ENCODE measurements at places on chromosomes 7 and 10.

- H3K27ac ChIP-seq: peak overlapping the region; percentile 62
- no peaks in the 10 kb centered on the region for H3K36me3 ChIP-seq
- peaks cover 7% of the 10 kb centered on the region for H3K27me3 ChIP-seq
- peaks cover 18% of the 10 kb centered on the region for H3K4me1 ChIP-seq
These were observed 4.5 kb downstream of the BBIP1 start for GRCh38 chr10:110914431-110914830.

GRCh38 chr7:35820858-35821257 is 20.0 kb downstream of the SEPTIN7 start:
- peaks cover 15% of the 10 kb centered on the region for H3K36me3 ChIP-seq
- no peak overlapping the region for H3K27ac ChIP-seq
- DNase-seq: no peak

- no peak overlapping the region for H3K27ac ChIP-seq
- no peaks in the 10 kb centered on the region for H3K27me3 ChIP-seq
- no peak for DNase-seq
These were observed 245.0 kb upstream of the SORCS1 start for GRCh38 chr10:107409522-107409921.

GRCh38 chr10:80104066-80104926 is 25.8 kb downstream of the TMEM254 start:
- H3K4me3 ChIP-seq: no peak overlapping the region
- no peaks in the 10 kb centered on the region for H3K27me3 ChIP-seq
- DNase-seq: no peak
- peaks cover 17% of the 10 kb centered on the region for H3K36me3 ChIP-seq

- no peaks in the 10 kb centered on the region for H3K4me1 ChIP-seq
- no peak overlapping the region for H3K27ac ChIP-seq
- no peaks in the 10 kb centered on the region for H3K36me3 ChIP-seq
- no peaks in the 10 kb centered on the region for H3K27me3 ChIP-seq
- H3K4me3 ChIP-seq: no peak overlapping the region
These were observed 66.4 kb downstream of the ASAH2B start for GRCh38 chr10:50805981-50806622.

- peaks cover 30% of the 10 kb centered on the region for H3K4me1 ChIP-seq
- H3K27me3 ChIP-seq: peaks cover 10% of the 10 kb centered on the region
- no peak for DNase-seq
- no peaks in the 10 kb centered on the region for H3K36me3 ChIP-seq
These were observed 95.0 kb downstream of the FAM53B start for GRCh38 chr10:124649214-124649613.

GRCh38 chr10:50322077-50322476 is 70.8 kb upstream of the ASAH2 start:
- peaks cover 14% of the 10 kb centered on the region for H3K4me1 ChIP-seq
- no peak overlapping the region for H3K27ac ChIP-seq
- no peak for DNase-seq
- H3K4me3 ChIP-seq: no peak overlapping the region

DNA sequence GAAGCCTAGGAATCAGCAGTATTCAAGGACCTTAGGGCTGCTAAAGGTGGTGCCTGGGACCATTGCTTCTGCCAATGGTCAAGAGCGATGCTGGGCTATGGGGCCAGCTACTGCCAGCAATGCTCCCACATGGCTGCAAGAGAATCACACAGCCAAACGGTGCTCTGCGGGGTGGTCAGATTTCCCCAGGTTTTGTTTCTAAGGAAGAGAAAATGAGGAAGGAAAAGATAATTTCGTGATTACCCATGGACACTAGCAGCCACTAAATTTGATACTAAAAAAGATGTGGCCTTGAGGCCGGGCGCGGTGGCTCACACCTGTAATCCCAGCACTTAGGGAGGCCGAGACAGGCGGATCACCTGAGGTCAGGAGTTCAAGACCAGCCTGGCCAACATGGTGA is 83.0 kb downstream of the LYZL2 start:
- H3K27ac ChIP-seq: no peak overlapping the region
- no peaks in the 10 kb centered on the region for H3K27me3 ChIP-seq
- H3K4me3 ChIP-seq: no peak overlapping the region
- no peaks in the 10 kb centered on the region for H3K36me3 ChIP-seq
- H3K4me1 ChIP-seq: no peaks in the 10 kb centered on the region

DNA sequence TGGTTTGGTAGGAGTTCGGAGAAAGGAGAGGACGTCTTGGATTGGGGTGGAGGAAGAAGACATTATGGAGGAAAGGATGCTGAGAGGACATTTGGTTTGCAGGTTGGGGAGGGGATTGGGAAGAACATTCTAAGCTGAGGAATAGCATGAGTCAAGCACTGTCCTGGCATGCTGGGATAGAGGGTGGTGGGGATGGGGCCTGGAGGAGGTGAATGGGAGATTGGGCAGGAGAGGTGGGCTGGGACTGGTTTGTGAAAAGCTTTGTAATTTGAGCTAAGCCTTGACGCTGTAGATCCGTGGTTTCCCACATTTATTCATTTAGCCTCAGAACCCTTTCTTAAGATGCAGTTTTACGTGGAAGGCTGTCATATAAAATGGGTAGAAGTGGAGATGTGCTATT is 52.2 kb downstream of the TMEM178B start:
- H3K36me3 ChIP-seq: peaks cover 4% of the 10 kb centered on the region
- DNase-seq: no peak
- peaks cover 2% of the 10 kb centered on the region for H3K4me1 ChIP-seq
- no peak overlapping the region for H3K27ac ChIP-seq

DNA sequence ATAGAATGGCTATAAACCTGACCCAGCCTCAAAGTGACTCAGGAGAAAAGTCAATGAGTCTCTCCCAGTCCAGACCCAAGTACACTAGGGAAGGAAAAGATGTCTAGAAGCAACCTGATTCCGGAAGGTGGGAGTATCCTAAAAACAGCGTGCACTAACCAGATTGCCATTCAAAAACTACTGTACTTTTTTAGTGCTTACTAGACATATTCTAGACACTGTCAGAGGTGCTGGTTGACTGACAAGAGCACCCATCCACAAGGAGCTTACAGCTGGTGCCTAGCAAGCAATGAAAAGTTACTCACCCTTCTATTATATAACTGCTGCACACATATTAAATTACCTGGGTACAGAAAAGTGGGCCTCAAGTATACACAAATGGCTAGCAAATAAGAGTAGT is 81.0 kb downstream of the SIRT1 start:
- no peak overlapping the region for H3K4me3 ChIP-seq
- H3K36me3 ChIP-seq: peaks cover under 1% of the 10 kb centered on the region
- H3K27me3 ChIP-seq: no peaks in the 10 kb centered on the region
- H3K4me1 ChIP-seq: no peaks in the 10 kb centered on the region
- DNase-seq: no peak

DNA sequence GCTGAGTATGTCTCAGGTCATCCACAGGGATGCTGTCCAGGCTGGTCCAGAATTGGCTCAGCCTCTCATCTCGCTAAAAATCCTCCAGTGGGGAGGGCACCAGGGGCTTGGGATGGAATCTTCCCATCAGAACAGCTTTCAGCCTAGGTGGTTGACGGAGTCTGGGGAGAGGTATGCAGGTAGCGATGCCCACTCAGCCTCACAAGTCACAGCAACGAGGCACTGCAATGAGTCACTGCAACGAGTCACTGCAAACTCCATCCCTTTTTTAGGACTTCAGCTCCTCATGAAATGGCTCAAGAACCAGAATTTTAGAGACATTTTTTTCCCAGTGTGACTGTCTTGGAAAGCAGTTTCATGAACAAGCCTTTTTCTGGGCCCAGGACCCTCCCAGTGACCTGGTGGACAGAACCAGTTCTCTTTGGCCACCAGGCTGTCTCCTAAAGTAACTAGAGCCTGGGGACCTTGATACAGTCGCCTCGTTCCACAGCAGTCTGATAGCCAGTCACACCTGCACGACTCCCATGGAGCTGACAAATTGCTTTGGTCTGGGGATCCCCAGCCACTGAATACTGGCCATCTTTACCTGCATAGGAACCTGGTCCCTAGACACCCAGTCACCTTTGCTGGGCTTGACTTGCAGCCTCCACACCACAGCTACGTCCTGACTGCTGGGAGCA is 41.3 kb upstream of the PPP2R2D start:
- peaks cover 6% of the 10 kb centered on the region for H3K27me3 ChIP-seq
- no peaks in the 10 kb centered on the region for H3K4me1 ChIP-seq
- no peak overlapping the region for H3K4me3 ChIP-seq
- no peak overlapping the region for H3K27ac ChIP-seq
- no peak for DNase-seq

GRCh38 chr10:650441-650851 is 39.0 kb downstream of the DIP2C start:
- H3K4me3 ChIP-seq: no peak overlapping the region
- H3K27ac ChIP-seq: no peak overlapping the region
- no peak for DNase-seq
- no peaks in the 10 kb centered on the region for H3K36me3 ChIP-seq
- H3K27me3 ChIP-seq: peaks cover 9% of the 10 kb centered on the region

DNA sequence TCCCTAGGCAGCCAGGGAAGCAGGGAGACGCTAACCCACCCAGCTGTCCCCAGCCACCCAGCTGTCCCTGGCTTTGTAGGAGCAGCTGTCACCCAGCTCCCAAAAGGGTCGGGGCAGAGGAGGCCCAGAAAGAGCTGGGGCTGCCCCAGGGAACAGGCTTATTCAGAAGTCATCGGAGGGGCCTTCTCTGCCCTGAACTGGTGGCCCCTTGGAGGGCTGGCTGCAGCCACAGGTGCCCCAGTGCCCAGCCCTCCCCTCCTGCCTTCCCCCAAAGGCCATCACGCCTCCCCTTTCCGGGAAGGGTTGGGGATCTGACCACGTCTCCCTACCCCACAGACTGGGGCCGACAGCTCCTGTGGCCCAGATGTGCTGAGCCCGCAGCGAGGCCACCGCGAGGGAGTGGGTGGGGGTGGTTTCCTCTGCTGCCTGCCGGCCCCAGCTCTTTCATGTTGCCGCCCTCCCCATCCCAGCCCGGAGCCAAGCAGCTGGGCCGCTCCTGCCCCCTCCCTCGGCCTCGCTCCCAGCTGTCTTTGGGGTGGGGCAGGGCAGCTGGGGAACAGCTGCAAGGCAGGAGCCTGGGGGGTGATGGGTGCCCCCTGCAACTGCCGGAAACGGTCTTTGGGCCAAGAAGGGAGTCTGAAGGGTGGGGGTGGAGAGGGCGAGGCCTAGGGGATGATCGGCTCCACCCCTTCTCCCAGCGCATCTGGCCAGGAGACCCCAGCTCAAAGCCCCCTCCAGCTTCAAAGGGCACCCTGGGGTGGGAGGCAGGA is 16.8 kb downstream of the TRIM8 start:
- H3K27me3 ChIP-seq: peaks cover 5% of the 10 kb centered on the region
- peak overlapping the region; percentile 92 for H3K27ac ChIP-seq
- H3K36me3 ChIP-seq: no peaks in the 10 kb centered on the region
- DNase-seq: peak; percentile 69
- no peak overlapping the region for H3K4me3 ChIP-seq

DNA sequence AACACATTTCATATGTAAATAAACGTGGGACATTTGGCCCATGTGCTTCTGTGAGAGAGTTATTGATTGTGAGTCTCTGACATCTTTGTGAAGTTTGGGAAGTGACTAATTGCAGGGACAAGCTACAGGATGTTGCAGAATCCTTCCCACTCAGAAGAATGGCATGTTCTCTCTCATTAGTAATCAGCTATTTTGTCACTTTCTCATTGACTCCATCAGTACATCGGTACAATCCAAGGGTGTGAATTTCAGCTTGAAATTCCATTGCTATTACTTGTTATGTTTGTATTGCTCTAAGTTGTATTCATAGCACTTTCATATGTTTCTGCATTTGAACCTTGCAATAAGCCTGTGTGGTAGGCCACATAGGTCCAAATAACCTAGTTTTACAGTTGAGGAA is 100.0 kb upstream of the KCNMA1 start:
- H3K27ac ChIP-seq: no peak overlapping the region
- H3K36me3 ChIP-seq: peaks cover 12% of the 10 kb centered on the region
- H3K4me3 ChIP-seq: no peak overlapping the region
- no peak for DNase-seq
- no peaks in the 10 kb centered on the region for H3K27me3 ChIP-seq

DNA sequence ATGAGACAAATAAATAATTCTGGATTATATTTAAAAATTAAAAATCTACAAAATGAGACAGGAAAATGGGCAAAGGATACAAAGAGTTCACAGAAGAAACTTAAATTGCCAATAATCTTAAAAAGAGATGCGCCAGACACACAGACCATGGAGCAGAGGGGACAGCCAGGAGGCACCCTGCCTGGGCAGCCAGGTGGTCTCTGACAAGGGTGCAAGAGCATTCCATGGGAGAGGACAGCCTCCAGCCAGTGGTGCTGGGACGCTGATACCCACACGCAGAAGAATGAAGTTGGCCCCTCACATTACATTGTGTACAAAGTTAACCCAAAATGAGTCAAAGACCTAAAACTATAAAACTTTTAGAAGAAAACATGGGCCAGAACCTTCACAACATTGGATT is 106.3 kb downstream of the NKX6-2 start:
- DNase-seq: no peak
- peaks cover 14% of the 10 kb centered on the region for H3K36me3 ChIP-seq
- no peak overlapping the region for H3K27ac ChIP-seq

- H3K36me3 ChIP-seq: no peaks in the 10 kb centered on the region
- no peaks in the 10 kb centered on the region for H3K27me3 ChIP-seq
- DNase-seq: no peak
- no peak overlapping the region for H3K27ac ChIP-seq
- H3K4me1 ChIP-seq: no peaks in the 10 kb centered on the region
These were observed 266.6 kb downstream of the POLR1F start for GRCh38 chr7:19442016-19442785.

GRCh38 chr10:24360282-24361127 is 151.6 kb downstream of the KIAA1217 start:
- no peaks in the 10 kb centered on the region for H3K27me3 ChIP-seq
- peak; percentile 79 for DNase-seq
- no peaks in the 10 kb centered on the region for H3K4me1 ChIP-seq

Measured in glutamatergic neuron (in vitro differentiated cells).